Kasumi-1 (cell line): ENCODE measurements at places on chromosomes 12 and 14.

DNA sequence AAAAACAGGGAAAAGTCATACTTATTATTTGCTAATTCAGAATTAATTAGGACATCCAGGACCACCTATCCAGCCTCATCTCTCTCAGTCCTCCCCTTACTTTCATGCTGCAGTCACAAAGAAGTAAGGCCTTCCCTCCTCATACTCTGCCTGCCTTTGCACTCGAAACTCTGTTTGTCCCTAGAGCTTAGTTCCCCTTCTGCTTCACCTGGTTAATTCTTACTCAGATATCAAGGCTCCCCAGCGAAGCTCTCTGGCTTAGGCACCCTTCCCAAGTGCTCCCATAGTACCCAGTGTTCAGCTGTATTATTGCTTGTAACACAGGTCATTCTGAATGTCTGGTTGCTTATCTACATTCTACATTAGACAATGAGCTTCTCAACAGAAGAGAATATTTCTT, 81.3 kb downstream of the ERGIC2 start:
- peak; percentile 14 for DNase-seq

- DNase-seq: no peak
Measured at GRCh38 chr14:101001311-101002069, 98.0 kb upstream of the RTL1 start.

DNA sequence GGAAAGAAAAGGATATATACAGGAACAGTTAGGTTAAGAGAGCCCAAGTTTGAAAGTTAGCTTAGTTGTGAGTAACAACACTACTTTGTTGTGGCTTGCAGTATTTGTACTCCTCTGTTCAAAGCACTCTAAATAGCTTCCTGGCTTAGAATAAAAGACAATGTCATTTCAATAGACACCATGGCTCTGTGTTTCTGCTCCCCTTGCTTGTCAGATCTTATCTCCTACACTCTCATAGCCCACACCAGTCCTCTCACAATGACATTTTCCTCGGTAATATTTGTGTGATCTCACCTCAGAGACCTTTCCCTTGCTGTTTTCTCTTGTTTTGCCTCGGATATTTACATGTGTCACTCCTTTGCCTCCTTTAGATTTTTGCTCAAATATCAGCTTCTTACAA, 418.4 kb downstream of the MDGA2 start:
- DNase-seq: no peak

GRCh38 chr12:54549774-54550451, 512 bp downstream of the PDE1B start:
- no peak for DNase-seq

GRCh38 chr14:68359837-68360552, 432.9 kb downstream of the ZFP36L1 start:
- peak; percentile 65 for DNase-seq

- DNase-seq: peak; percentile 23
Measured at GRCh38 chr14:61211476-61212255, 69.5 kb downstream of the TMEM30B start.

- DNase-seq: peak; percentile 39
Measured at GRCh38 chr12:111099186-111099585, 178.8 kb upstream of the MYL2 start.

DNA sequence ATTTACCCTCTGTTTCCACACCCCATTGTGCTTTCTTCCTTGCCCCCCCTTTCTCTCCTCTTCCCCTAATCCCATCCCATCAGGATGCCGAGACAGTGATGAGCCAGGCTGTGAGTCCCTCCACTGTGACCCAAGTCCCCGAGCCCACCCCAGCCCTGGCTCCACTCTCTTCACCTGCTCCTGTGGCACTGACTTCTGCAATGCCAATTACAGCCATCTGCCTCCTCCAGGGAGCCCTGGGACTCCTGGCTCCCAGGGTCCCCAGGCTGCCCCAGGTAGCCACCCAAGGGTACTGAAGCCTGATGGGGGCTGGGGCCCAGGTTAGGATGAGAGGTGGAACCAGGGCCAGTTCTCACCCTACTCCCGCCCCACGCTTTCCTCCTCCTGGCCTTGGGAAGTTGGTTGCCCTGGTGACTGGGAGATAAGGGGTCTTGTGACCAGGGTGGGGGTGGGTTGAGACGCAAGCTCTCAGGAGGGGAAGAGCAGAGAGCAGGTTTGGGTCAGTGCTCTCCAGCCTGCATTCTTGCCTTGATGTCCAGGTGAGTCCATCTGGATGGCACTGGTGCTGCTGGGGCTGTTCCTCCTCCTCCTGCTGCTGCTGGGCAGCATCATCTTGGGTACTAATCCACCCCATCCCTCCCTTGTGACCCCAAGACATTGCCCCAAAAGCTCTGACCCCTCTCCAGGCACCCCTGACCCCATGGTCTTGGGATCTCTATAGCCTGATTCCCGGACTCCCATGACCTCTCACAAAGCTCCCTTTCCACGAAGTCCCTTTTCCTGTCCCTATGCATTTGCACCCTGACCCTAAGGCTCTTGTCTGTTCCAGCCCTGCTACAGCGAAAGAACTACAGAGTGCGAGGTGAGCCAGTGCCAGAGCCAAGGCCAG, 1.2 kb downstream of the AMHR2 start:
- DNase-seq: no peak

GRCh38 chr14:29233188-29233587, 466.6 kb downstream of the FOXG1 start:
- DNase-seq: no peak
